Amygdala (tissue), 56 donors: ENCODE measurements at places on chromosomes 4 and X.
A peak's percentile ranks its signal among the peaks of the same experiment; 100 is the strongest.

- DNase-seq = no peak
These were observed 13.1 kb upstream of the SULT1B1 start for GRCh38 chr4:69773484-69773883.

GRCh38 chr4:113474017-113474416, 287.5 kb downstream of the CAMK2D start:
- no peak for DNase-seq

DNA sequence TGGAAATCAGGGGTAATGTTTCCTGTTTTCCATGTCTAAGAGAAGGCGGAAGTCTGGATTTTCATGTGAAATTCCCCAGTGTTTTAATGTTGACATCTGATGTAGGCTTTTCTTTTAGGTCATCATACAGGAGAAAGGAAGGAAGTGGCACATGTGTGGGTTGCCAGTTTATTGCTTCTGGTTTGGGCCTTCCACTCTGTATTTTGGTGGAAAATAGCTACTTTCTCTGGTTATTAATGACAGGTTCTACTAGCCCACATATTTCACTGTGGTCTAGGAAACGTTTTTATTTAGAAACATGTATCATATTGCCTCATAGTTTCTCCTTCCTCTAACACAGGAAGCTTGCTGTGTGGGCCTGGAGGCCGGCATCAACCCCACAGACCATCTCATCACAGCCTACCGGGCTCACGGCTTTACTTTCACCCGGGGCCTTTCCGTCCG, 7.2 kb downstream of the PDHA1 start:
- no peak for DNase-seq

DNA sequence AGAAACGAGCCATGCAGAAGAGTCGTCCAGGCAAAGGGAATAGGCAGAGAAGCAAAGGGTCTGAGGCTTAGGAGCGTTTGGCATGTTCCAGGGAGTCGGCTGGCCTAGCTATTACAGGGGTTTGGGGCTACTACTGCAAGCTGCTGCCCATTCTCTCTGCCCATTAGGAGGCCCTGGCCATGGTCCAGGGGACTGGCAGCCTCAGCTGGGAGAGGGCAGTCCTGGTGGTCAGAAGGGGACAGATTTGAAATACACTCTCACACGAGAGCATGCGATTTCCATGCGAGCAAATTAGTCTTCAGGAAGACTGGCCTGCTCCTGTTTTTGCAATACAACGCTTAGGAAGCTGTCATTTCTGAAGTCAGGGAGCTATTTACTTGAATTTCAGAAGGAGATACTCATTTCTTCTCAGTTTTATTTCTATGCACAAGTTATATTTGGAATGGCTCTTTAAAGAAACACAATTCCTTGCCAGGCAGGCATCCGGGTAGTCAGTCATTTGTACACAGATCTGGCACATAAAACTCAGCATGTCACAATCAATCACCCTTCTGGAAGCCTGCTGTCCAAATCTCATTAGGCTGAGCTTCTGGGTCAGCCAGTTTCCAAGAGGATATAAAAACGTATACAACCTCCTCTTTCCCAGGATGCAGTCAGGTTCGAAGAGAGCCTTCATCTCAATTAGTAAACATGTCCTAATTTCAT, 27.0 kb downstream of the PROM1 start:
- DNase-seq = peak; percentile 32

- DNase-seq = no peak
These were observed 63.4 kb downstream of the DCTD start for GRCh38 chr4:182853731-182854330.

DNA sequence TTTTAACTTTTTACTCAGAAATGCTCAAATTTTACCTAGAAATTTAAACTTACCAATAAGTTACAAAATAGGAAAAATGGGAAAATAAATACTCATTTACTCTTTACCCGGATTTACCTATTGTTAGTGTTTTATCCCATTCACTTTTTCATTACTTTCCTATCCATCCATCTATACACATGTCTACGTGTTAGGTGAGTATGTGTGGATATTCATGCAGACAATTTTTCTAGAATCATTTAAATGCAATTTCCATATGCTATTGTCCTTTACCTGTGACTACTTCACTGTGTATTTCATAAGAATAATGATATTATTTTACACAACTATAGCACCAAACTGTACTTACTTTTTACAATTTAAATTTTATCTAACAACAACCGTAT, 896.6 kb upstream of the INTU start:
- no peak for DNase-seq

- DNase-seq = no peak
These were observed 353.8 kb downstream of the EPHA5 start for GRCh38 chr4:65316534-65316933.

GRCh38 chrX:69317721-69318120, 152.5 kb upstream of the PJA1 start:
- DNase-seq = no peak

GRCh38 chrX:46279925-46280313, 265.3 kb downstream of the ZNF674 start:
- no peak for DNase-seq

GRCh38 chr4:17335371-17335770, 176.5 kb downstream of the QDPR start:
- DNase-seq = no peak

GRCh38 chr4:184165291-184165690, 52.4 kb downstream of the ENPP6 start:
- no peak for DNase-seq

- DNase-seq = no peak
These were observed 11.2 kb upstream of the PLAC8 start for GRCh38 chr4:83125738-83126141.

GRCh38 chr4:73859614-73860088, 6.6 kb downstream of the PF4V1 start:
- DNase-seq = no peak

DNA sequence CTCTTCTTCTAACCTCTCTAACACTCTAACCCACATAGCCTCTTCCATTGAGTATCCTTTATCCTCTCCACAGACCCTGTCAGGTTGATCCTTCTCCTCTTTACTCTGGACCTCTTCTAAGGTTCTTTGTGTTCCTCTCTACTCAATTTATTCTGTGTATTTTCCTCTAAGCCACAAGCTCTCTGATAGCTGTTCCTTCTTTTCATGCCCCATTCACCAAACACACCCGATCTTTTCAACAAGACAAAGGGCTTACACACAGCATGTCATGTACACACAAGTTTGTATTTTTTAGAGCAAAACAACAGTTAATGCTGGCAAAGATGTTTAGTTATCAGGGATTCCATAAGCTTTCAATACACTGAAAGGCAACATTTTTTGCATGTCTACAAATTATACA, 1.9 kb downstream of the SPIN2B start:
- DNase-seq = no peak

DNA sequence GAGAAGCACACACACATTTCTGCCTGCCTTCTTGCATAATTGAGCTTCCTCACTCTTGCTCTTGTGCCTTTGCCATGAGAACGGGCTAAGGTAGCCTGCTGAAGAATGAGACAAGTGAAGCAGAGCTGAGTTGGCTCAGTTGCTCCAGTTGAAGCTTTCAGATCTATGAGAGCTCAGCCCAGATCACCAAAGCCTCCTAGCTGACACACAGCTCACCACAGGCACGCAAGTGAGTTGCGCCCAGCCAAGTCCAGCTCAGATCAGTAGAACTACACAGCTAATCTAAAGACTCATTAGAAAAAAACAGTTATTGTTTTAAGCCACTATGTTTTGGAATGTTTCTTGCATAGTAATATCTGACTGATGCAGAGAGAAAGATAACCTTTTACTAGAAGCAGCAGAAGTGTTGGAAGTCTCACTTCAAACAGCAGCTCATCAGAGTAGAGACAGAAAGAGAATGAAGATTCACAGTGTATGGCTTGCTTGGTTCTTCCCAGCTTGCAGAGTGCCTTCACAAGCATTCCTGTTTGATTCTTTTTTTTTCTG, 362.4 kb downstream of the MID1IP1 start:
- no peak for DNase-seq

GRCh38 chrX:19698122-19698521, 182.8 kb upstream of the MAP3K15 start:
- no peak for DNase-seq

DNA sequence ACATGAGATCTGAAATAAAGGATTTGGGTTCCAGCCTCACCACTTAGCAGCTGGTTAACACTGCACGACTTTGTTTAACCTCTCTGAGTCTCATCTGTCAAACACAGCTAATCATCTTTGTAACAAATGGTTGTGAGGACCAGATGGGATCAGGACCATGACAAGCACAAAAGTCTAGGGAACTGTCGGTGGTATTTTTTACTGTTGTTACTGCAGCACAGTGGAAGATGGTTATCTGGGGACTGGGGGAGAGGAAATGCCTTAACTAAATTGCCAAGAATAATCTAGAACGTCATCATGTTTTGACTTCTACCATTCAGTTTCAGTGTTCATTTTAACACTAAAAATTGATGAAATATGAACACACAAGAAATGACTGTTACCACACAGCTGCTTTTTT, 99.5 kb downstream of the ADGRA3 start:
- no peak for DNase-seq

- no peak for DNase-seq
These were observed 11.7 kb upstream of the SHOX start for GRCh38 chrX:618761-619450.

DNA sequence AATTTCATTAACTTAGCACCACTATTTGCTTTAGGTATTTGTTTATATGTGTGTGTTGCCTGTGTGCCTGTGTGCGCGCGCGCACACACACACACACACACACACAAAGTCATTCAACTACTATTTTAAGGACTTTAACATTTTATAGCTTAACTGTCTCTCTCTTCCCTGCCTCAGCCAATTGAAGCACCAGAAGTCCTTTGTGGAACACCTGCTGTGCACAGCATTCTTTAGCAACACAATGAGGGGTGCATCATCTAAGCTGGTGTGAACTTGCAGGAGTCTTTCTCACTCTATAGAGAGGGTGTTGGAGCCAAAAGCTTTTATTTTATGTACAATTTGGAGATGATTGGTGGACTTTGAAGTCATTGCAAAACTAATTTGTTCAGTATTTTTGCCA, 31.3 kb downstream of the SLIT2 start:
- DNase-seq = no peak

DNA sequence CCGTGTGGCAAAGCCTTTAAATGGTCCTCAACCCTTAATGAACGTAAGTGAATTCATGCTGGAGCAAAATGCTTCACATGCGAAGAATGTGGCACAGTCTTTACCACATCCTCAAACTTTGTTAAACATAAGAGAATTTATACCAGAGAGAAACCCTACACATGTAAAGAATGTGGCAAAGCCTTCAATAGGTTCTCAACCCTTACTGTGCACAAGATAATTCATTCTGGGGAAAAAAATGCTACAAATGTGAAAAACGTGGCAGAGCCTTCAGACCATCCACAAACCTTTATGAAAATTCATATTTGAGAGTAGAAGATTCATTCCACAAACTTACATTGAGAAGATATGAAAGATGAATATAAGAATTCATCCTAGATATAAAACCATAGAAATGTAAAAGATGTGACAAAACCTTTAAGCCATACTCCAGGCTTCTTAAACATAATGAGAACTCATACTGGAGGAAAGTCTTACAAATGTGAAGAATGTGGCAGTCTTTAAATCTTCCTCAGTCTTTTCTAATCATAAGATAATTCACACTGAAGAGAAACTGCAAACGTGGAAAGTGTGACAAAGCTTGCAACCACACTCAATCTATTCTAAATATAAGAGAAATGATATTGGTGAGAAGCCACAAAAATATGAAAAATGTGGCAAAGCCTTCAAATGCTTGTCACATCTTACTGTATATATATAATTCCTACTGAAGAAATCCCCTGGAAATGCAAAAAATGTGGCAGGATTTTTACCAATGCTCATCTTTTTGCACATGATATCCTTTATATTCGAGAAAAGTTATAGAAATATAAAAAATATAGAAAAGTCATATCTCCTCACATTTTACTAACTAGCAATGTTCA, 36.9 kb downstream of the ZNF141 start:
- no peak for DNase-seq

DNA sequence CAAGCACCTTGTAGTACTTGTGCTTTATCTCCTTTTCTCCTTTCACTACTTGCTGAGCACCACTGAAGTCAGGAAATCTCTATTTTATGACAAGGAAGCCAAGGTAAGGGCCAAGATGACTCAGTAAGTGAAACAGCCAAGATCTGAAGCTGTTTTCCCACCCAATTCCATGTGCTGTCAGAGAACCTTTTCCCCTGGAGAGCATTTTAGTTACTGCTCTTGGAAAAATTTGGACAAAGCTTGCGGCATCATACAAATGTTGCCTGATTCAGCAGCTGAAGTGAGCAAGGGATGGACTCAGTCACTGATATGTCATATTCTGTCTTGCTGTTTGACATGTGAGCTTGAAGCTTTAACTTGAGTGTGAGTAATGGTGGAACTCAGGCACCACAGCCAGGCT, 391.4 kb downstream of the RAB28 start:
- no peak for DNase-seq

DNA sequence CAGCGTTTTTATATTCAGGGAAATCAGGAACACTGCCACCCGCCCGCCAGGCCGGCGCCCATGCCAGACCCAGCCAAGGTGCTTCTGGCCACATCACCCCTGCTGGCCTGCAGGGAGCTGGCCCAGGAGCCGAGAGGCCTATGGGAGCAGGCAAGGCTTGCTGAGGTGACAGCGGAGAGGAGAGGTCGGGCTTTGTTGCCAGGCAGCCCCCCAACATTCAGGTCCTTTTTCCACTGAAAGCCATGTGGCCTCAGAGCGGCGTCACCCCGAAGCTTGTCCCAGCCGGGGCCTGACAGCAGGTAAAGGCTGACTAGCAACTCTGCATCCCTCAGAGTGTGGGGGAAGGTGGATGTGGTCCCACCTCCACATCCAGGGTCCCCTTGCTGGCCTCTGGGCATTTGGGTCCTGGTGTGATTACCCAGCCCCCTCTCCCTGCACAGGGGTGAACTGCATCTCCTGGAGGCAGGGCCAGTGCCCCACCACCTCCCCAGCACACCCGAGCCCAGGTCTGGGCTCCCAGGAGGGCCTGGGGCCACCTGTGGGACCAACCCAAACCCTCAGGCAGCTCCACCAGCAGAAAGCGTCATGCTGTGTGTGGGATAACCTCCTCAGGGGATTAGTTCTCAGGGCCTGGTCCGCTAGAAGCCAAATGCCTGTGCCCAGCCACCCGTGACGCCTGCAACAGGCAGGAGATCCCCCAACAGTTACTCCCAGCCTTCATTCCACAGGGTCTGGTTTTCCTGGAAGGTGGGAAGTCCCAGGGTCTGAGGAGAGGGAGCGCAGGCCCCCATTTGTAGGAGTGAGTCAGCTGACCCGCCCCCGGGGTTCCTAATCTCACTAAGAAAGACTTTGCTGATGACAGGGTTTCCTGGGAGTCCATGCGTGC, at the start of gene PDE6B:
TSS of gene PDE6B (plus strand) at position 869 of the 886 bp plus-strand sequence. CDS start 54 bp downstream, outside the sequence.
- no peak for DNase-seq

DNA sequence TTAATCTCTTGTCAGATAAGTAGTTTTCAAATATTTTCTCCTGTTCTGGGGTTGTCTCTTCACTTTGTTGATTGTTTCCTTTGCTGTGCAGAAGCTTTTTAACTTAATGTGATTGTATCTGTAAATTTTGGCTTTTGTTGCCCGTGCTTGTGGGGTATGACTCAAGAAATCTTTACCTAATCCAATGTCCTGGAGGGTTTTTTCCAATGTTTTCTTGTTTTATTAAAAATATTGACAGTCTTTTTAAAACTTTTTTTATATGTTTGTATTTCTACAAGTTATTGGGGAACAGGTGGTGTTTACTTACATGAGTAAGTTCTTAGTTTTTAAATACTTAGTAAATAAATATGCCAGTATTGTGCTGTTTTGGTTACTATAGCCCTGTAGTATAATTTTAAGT, 44.9 kb downstream of the RTL3 start:
- DNase-seq = no peak
